Hematopoietic multipotent progenitor cell treated with erythropoietin and hydrocortisone succinate and interleukin-3 and kit ligand, for 15 days (in vitro differentiated cells): ENCODE measurements at places on chromosomes 3 and 15.
A peak's percentile ranks its signal among the peaks of the same experiment; 100 is the strongest.

- DNase-seq = no peak
Measured at GRCh38 chr15:79942741-79943481, 28.1 kb downstream of the BCL2A1 start.

DNA sequence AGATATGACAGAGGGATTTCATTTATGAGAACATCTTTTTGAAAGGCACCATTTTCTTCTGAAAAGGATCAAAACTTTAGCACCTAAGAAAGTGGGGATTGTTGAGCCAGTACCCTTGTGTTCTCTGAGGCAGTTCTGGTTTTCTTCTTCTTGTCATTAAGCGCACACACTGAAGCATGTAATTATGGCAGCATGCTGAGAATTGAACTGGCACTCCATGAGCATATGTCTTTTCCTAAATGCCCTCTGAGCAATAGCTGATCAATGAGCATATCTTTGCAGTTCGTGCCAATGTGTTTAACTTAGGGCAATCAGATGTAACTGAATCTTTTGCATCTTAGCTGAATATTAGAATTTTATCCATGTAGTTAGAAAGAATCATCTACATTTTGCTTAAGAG lies 53.9 kb upstream of the VGLL3 start:
- DNase-seq = no peak

DNA sequence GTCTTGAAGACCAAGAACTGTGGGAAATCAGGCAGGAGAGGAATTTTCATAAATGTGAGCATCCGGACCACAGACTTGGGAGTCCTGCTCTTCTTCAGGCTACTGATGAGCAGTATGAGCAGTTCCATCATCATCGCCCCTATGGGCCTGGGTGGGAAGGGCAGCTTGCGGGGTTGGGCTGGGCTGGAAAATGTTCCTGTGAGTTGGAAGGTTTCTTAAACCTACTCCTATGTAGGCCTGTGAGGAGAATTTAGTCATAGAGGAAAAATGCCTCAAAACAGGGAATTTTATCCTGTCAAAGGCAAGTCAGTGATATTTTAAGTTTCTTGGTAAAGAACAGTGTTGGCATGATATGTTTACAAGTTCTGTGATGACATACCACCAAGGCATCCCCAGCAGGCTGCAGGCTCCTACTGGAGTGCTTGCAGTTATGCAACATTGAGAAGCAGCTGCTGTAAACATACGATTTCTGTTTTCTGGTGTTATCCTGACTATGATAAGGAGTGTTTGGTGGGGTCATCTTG lies 10.3 kb downstream of the MASP1 start:
- DNase-seq = no peak

GRCh38 chr3:63945558-63946096 lies 33.4 kb upstream of the SCAANT1 start:
- DNase-seq = no peak

DNA sequence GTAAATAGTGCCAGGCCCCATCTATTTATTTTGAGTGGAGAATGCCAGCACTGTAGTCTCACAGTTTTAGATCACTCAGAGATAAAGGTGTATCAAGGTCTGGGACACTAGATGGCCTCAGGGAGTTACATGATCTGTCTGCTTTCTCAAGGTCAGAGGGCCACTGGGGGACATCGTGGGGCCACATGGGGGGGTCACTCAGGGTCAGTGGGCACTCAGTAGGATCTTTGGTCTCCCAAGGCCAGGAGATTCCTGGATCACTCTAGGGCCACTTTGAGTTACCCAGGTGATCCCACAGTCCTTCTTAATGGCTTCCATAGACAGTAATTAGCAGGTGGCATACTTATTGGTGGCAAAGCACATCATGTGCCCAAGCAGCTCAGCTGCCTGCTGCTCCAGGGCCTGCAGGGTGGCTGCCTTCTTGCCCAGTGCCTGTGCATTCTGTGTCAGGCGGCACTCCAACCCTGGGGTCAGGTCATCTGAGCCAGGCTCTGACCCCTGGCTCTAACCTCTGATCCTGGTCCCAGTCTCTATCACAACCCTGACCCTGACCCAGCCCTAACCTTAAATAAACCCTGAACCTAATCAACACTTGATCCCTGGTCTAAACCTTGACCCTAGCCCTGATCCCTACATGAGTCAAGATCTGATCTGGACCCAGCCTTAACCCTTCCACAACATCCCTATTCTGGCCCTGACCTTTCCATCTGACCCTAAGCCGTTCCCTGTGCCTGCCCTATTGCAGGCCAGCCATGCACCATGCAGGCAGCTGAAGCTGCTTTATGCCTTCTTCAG lies 1.8 kb upstream of the LAMB2 start:
- no peak for DNase-seq

- DNase-seq = no peak
Measured at GRCh38 chr15:85540085-85540797, 159.8 kb downstream of the AKAP13 start.

GRCh38 chr15:71294911-71295602 lies 179.8 kb downstream of the THSD4 start:
- DNase-seq = no peak

GRCh38 chr3:153658136-153658535 lies 463.1 kb upstream of the ARHGEF26 start:
- DNase-seq = no peak

DNA sequence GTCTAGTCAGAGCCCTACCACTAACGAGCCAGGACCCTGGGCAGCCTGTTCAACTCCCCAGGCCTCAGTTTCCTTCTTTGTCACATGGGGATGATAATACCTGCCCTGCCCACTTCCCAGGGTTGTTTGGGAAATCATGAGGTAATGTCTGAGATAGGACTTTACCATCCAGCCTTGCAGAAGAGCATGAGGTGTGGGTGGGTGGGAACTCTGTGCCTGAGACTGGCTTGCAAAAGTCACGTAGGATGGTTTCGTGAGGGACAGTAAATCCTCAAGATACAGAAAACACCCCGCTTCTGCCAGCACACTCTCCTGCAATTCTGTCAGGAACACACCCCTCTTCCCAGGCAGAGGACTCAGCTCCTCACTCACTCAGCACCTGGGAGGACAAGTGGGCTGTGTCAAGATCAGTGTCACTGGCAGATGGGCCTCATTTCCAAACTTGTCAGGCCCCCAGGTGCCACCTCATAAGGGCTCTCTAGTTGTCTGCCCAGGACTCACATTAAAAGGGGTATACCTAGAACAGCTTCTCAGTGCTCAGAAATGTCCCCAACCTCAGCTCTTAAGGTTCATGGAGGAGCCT lies 58.4 kb downstream of the DAPK2 start:
- DNase-seq = no peak

DNA sequence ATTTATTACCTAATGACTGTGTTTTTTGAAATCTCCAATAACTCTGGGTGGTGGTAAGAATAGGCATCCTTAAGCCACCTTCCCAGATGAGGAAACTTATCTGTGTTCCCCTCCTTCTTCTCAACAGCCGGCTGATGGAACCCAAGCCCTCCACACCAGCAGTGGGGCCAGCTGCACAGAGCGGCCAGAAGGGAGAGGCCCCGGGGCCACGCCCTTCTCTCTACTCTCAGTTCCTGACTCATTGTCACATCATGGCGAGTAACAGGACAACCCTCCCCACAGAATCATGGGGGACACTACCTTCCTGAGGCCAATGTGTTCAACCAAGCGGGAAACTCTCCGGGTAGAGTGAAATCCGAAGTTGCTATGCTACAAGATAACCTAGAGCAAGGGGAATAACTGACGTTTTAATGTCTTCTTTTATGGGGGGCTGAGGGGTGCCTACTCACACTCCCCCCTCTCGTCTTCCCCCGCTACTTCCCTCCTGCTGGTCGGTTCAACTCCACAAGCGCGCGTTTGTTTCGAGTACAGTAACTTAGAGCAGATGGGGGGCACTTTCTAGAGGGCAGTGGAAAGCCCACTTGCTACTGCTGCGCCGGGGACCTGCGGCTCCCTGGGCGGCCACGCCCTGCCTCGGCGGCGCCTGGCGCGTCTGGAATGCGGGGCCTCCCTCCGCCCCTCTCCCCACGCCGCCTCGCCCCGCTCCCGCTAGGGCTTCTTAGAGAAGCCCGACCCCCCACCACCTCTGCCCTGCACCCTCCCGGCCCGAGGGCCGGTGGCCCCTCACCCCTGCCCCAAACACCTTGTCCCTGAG lies 621 bp downstream of the ANXA2 start:
- DNase-seq = peak; percentile 15

- DNase-seq = no peak
Measured at GRCh38 chr3:14333621-14334020, 68.8 kb upstream of the SLC6A6 start.

- DNase-seq = no peak
Measured at GRCh38 chr3:29914861-29915524, 634.1 kb downstream of the RBMS3 start.

DNA sequence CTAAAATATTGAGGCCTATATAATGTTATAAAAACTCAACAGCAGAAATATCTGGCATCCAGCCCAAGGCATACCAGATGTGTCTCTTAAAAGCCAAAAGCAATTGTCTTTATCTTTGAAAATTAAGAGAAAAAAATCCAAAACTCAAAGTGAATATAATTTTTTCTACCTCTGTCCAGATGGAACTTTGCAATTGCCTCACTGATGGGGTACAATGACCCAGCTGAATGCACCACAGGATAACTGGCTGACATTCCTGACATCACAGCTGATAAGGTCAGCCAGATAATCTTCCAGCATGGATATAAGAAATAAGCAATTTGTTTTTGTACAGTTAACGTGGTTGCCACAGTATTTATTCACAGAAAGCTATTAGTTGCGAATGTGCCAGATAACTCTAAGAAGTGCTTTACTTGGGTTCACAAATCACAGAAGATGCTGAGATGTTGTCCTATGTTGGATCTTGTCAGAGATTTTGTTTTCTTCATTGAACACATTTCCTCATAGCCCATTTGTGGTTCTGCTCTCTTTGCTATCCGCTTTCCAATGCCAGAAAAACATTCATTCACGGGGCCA lies 566.9 kb upstream of the CCDC54 start:
- no peak for DNase-seq

DNA sequence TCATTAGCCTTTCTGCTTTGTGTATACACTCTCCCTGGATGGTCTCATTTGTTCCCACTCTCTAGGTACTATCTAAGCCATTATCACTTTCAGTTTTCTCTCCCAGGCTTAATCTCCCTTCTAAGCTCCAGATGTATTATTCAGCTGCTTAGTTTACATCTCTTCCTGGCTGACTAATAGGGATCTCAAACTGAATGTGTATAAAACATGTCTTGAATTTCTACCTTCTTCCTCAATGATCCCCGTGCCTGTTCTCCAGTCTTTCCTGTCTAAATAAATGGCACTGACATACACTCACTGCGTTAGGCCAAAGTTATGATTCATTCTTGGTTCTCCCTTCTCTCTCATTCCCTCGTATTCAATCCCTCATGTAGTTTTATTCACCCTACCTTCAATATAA lies 127.3 kb downstream of the NR2F2 start:
- DNase-seq = no peak

DNA sequence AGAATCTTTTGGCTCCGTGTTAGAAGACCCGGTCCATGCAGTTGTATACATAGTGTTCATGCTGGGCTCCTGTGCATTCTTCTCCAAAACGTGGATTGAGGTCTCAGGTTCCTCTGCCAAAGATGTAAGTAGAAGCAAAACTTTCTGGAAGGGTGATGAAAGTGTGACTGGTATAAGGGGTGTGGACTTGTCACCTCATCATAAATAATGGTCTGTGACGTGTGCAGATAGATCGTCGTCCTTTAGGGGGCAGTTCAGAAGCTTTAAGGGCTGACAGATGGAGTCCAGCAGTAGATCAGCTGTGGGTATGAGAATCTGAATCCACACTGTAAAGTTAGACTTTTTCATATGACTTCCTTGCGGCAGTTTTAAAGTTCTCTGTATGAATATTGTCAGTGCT lies 15.3 kb downstream of the SEC61A1 start:
- DNase-seq = no peak

- DNase-seq = no peak
Measured at GRCh38 chr3:18634461-18634860, 209.3 kb upstream of the SATB1 start.

DNA sequence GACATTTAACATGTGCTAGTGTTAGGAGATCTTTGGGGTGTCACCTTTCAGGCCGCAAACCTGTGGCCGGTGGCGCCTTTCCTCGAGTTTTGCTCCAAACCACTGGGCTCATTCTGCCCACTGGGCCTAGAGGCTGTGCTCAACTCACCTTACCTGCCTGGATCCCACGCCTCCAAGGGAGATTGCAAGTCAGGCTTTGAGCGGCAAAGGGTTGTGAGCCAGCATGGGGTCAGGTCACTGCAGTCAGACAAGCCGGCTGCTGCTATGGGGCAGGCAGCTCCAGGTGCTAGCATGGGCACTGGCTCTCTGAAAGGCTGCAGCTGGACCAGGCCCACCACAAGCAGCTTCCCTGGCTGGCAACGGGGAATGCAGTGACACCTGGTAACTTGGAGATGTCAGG lies 265.5 kb downstream of the ZBBX start:
- no peak for DNase-seq

DNA sequence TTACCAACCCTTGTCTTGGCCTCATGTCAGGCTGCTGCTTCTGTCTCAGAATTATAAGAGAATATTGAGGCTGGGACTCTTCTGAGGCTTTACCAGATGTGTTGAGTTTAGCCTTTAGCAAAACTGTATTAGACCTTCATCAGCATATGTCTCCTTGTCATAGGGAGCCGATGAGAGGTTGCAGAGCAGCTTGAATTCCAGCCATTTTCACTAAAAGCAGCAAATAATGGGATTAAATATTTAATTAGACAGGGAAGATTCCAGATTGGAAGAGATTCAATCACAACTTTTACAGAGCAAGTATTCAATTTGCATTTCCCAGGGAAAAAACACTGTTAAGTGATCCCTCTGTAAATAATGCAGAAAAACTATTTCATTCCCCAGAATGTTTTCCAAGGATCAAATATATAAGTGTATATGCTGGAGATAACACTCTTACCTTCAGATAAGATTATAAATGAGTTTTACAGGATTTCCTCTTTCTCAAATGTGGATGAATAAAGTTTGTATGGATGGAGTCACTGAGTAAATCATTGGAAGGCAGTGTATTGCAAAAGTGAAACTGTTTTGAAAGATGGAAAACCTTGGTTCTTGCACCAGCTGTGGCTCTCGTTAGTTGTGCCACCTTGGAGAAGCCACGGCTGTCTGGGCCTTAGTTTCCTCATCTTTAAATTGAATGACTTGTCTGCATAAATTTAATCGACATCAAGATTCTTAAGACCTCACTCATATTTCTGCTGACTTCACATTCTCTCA lies 466.4 kb upstream of the SGO1 start:
- no peak for DNase-seq
